ENCODE measurements at places on chromosomes 7 and 10. TPM values are rescaled to one million over a fixed set of nuclear protein-coding genes. Genes with fewer than 3 reads are reported as not detected.

The TMEM229A gene
- 2.4 TPM for total RNA-seq

The SYT15B gene
- total RNA-seq, result 0.54 TPM

The PAOX gene
- 7.1 TPM for total RNA-seq

The DNTT gene
- not detected for total RNA-seq

The WAC gene
- total RNA-seq, result 130 TPM

The NPSR1 gene
- total RNA-seq, result 4.4 TPM

The PNLIP gene
- total RNA-seq, result not detected

The PLAC9 gene
- total RNA-seq, result 6.3 TPM

The TFEC gene
- total RNA-seq, result 1.6 TPM

The LIPF gene
- 0.27 TPM for total RNA-seq

The UFSP1 gene
- 2.3 TPM for total RNA-seq

The MAP3K8 gene
- 3.8 TPM for total RNA-seq

GRCh38 chr7:32574626-32575025 is 79.3 kb downstream of the AVL9 start:
- DNase-seq, result no peak

GRCh38 chr10:35824704-35825103 is 182.6 kb upstream of the FZD8 start:
- no peak for DNase-seq

DNA sequence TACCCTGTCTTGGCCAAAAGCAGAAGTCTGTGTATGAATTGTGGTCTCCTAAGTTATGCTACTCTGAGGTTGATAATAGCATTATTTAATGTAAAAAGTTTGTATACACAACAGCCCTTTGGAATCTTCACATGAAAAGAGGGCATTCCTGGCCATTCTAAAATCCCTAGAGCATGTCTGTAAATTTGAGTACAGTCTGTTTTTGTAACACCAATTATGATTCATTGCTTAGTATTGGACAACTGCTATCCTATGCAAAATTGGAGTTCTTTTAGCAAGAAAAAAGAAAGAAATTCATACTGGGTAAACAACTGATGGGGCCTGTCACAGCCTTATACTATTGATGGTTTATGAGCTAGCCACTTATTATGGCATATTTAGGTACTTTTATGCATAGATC is 10.2 kb downstream of the CUTC start:
- DNase-seq, result no peak

DNA sequence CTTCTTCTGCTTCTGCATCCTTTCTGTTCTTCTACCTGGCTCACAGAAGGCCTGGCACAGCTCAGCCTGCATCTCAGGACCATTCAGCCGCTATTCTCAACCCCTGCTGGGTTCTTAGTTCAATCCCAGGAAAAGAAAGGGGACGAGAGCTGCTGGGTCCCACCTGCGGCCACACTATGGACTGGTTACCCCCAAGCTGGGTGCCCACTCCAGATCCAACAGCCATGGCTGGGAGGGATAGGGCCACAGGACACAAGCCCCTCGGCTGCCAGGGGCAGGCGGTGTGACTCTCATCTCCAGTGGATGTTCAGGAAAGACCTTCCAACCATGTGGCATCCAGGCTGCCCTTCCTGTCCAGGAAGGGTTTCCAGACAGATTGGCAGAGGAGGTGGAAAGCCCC is 97.6 kb upstream of the NMT2 start:
- DNase-seq, result no peak

DNA sequence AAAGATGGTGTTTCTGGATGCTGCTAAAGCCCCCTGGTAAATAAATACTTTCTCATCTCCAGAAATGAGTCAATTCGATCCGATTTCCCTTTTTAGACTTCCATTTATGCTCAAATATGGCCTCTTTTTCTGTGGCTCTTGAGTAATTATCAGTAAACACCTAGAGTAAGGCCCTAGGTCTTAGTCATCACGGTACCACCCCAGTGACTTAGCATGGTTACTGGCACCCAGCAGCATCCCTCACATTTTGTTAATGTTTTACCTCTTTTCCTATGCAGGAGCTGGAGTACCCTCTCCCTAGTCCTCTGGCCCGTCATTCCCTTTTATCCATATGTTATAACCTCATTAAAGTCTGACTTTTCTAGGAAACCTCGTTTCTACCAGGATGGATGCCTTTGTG is 19.5 kb downstream of the CHN2 start:
- DNase-seq, result no peak

DNA sequence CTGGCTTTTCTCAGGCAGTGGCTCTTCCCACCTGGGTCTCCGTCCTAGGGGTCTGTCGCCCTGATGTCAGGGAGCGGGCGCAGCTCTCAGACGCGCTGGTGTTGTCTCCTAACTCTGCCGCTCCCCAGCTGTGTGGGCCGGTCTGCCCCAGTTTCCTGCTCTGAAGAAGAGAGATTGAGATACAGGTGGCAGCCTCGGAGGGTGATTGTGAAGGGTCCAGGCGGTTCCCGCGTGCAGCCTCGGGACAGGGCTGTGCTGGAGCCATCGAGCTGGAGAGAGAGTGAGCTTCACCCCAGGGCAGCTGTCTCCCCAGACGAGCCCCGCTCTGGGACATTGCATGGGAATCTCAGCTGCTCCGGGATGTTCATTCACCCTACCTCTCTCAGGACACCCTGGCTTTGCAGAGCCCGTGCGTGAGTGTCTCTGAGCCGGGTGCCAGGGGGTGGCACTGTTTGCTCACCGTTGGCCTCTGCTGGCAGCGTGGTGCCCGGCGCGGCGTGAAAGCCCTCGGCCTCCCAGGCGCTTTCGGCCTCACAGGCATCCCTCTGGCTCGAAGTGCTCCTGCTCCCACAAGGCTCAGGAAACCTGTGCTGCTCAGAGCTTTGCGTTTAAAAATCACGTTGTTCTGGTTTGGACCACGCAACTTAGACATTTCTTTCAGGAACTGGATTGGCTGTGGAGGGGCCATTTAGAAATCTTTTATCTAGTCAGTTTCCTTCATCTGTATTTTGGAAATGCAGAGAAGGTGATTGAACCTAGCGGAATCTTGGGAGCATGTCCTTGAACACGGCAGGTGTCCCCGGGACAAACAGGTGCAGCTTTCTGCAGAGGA is 33.8 kb upstream of the ZFAND2A start:
- DNase-seq, result peak; percentile 88

DNA sequence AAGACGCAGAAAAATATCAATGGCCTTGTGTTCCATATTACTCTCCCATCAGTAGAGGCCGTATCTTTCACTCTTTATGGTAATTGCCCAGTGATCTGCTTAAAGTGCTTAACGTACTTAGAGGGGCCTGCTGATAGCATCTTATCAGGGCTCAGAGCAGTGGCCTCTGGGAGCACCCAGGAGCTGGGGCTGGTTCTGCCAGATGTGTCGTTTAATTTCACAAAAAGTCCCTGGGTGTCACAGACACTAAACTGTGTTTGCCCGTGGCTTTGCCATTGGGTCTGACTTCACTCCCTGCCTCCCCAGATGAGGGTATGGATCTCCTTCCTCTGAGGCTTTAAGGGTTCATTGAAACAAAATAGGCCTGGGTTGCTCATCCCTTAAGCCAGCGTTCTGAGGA is 435.3 kb downstream of the GATA3 start:
- DNase-seq, result no peak

- DNase-seq, result no peak
Observed at GRCh38 chr7:111356941-111357340, 205.4 kb downstream of the IMMP2L start.

- DNase-seq, result no peak
Observed at GRCh38 chr10:102627736-102628293, 16.5 kb upstream of the TRIM8 start.

DNA sequence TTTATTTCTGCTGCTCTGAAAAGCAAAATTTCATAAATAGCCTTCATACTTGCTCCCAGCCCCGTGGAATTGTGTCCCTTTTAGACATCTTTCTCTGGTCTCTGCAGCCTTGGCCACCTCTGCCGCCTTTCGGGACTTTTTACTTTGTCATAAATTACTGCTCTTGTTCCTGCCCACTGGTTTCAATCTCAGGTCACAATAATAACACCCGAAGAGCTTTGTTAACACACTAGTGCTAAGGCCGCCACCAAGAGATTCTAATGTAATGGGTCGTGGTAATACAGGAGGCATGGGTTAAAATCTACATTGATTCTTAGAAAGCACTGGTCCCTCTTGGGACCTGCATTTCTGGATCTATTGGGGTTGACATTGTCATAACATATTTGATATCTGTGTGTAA is 276.0 kb upstream of the VWC2 start:
- no peak for DNase-seq

- no peak for DNase-seq
Observed at GRCh38 chr7:129263168-129263567, 38.3 kb downstream of the AHCYL2 start.

DNA sequence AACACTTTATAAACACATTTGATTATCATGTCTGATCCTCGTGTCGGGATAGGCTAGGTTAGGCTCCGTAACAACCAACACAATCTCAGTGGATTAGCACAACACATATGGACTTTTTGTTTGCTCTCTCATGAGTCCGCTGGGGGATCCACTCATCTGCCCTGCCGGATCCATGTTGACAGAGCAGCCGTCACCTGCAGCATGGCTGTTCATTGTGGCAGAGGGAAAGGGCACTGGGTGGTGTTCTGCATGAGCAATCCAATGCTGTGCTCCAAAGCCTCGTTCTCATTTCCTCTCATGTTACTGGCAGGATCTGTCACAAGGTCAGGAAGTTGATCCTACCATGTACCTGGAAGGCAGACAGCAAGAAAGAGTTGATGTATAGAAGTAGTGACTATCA is 62.5 kb upstream of the RAPGEF5 start:
- no peak for DNase-seq

GRCh38 chr7:118184565-118184940 is 589 bp downstream of the LSM8 start:
- DNase-seq, result peak; percentile 6

DNA sequence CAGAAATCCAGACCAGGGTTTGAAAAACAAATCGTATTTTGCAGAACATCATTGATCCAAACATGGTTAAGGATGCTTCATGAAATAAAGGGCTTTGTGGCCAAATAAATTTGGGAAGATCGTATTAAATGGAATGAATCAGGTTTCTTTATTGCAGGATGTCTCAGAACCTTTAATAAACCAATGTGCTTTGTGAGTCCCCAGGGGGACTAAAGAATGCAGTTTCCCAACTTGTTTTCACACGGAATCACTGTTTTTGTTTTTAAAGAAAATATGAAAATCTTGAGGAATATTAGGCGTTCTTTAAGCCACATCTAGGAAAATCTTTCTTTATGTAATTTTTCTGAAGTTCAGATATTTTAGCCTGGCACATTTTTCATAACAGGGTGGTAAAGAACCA is 16.8 kb upstream of the CCDC172 start:
- DNase-seq, result no peak

DNA sequence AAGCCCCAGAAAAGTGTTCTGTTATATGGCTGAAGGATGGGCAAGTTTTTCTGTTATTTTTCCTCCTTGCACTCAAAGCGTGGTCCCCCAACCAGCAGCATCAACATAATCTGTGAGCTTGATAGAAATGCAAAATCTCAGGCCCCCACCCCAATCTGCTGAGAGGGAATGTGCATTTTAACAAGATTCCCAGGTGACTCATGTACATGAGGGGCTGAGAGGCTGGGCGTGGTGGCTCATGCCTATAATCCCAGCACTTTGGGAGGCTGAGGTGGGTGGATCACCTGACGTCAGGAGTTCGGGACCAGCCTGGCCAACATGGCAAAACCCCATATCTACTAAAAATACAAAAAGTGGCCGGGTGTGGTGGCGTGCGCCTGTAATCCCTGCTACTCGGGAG is 326.8 kb upstream of the PODXL start:
- no peak for DNase-seq

GRCh38 chr10:133185916-133186315 is 25.9 kb downstream of the KNDC1 start:
- no peak for DNase-seq

- DNase-seq, result peak; percentile 33
Observed at GRCh38 chr10:27446091-27446918, 57.8 kb upstream of the RAB18 start.

DNA sequence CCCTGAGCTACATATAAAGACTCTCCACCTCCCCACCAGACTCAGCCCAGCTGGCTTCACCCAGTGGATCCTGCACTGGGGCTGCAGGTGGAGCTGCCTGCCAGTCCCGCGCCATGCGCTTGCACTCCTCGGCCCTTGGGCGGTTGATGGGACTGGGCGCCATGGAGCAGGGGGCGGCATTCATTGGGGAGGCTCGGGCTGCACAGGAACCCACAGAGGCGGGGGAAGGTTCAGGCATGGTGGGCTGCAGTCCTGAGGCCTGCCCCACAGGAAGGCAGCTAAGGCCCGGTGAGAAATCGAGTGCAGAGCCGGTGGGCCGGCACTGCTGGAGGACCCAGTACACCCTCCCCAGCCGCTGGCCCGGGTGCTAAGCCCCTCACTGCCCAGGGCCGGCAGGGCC is 157.2 kb upstream of the GNAI1 start:
- no peak for DNase-seq

- DNase-seq, result no peak
Observed at GRCh38 chr10:20185116-20185515, 368.9 kb downstream of the PLXDC2 start.

- DNase-seq, result no peak
Observed at GRCh38 chr7:610141-610530, 90.5 kb upstream of the PDGFA start.

- DNase-seq, result no peak
Observed at GRCh38 chr10:14587540-14588083, 187.1 kb downstream of the FAM107B start.

DNA sequence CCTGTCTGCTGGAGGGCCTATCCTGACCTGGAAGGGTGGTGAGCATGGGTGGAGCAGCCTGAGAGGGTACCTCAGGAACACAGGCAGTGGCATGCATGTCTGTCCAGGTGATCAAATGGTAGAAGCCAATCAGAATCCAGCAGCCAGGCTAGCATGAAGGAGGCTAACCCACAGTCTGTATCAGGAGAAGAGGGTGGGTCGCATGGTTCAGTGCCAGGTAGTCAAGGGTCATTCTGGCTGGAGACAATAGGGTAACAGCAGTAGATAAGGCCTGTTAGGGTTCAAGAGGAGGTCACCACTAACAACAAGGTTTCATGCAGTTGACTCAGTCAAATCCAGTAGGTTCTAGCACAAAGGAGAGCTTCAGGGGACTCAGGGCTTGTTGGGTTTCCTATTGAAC is 10.4 kb downstream of the ALDH18A1 start:
- DNase-seq, result no peak

- no peak for DNase-seq
Observed at GRCh38 chr10:69230128-69230527, 10.0 kb downstream of the HKDC1 start.

GRCh38 chr7:31091924-31092434 is 39.9 kb downstream of the ADCYAP1R1 start:
- no peak for DNase-seq

GRCh38 chr10:18279173-18279572 is 138.9 kb downstream of the CACNB2 start:
- DNase-seq, result no peak

- no peak for DNase-seq
Observed at GRCh38 chr7:80731281-80731680, 92.8 kb downstream of the CD36 start.

GRCh38 chr7:117036053-117036669 is 82.9 kb downstream of the ST7 start:
- no peak for DNase-seq

GRCh38 chr7:79964463-79964862 is 170.2 kb upstream of the GNAI1 start:
- DNase-seq, result no peak
